ENCODE measurements at places on chromosomes 16 and 17.
A peak's percentile ranks its signal among the peaks of the same experiment; 100 is the strongest.

DNA sequence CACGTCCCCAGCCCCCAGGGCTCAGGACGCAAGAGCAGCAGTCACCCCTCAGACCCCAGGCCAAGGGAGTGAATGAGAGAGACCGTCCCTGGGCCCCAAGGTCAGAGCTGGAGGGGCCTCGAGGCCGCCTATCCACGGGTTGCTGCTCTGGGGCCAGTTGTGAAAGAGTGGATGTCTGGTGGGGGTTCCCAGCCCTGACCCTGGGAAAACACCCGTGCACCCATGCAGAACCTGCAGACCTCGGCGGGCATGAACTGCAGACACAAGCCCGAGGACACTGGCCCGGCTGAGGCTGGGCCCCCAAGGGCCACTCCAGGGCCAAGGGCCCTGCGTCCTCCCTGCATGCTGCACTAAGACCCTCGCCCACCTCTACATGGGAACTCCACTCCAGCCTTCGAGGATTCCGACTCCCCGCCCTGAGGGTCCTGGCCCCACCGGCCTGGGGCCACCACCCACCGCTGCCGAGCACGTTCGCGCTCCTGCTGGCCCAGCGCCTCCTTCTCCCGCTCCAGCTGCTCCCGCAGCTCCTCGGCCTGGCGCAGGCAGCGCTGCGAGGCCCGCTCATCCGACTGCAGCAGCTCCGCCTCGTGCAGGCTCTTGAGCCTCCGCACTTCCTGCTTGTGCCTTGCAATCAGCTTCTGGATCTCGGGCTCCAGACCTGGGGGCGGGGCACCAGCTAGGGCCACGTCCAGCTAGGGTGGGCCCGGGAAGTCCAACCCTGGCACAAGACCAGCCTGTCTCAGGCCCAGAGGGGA is 27.6 kb upstream of the AATK start:
- no peak for DNase-seq

DNA sequence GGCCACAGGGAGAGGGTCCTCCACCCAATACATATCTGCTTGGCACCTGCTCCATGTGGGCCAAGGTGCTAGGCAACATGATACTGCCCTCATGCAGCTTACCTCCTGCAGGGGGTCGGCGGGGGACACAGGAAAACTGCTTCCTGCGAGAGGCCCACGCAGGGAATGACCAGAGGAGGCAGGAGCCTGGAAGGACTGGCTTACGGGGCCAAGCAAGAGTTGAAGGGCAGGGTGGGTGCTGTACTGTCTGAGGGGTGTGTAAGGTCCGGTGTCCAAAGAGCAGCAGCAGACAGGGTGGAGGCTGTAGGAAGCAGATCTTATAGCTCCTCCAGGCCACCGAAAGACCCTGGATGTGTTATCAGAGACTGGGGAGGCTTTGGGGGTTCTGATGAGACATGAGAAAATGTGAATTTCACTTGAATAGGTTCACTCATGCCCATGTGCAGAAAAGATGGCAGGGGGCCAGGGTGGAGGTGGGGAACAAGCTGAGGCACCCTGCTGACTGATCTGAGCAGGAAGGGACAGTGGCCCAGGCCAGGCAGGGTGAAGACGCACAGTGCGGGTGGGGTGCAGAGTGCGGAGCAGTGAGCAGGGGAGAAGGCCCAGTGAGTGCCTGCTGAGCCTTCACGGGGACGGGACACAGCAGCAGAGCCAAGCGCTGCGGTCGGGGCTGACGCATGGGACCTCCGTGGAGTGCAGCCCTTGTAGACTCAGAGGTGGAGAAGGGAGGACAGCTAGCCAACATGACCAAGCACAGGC is 8.3 kb downstream of the FLCN start:
- DNase-seq = no peak

GRCh38 chr16:14399378-14400284 is 230.4 kb downstream of the PARN start:
- DNase-seq = peak; percentile 64

DNA sequence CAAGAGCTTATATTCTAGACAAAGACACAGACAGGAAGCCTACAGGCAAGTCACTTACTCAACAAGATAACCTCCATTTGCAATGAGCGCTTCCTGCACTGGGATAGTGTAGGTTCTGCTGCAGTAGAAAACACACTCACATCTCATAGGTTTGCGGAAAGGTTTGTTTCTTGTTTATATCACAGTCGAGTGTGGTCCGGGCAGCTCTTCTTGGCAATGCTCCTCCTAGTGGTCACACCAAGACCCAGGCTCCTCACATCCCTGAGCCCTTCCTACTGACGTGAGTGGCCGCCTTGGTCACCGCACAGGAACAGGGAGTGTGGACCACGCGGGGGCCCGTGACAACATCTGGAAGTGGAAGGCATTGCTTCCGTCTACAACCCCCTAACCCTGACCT is 48.0 kb upstream of the RBFOX3 start:
- DNase-seq = no peak

DNA sequence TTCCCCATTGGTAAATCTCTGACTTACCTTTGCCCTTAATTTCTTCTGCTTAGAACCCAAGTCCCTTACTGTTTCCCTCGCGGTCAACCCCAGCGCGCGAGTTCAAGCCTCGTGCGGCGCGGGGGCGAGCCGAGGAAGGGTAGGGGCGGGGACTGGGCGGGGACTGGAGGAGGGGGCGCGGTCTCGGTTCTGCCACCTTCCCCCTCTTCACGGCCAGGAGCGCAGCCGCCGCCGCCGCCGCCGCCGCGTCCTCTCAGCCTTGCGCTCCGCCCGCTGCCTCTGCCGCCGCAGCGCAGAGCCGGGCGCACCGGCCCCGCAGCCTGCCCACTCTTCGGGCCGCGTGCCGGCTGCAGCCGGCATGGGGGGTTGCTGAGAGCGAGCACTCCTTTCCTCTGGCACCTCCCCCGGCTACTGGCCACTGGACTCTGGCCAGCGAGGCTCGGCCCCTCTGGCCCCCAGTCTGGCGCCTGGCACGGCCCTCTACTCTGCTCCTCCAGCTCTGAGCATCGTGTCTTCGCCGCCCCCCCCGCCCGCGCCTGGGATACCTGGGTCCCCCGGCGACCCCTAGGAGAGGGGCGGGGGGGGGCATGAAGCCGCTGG is at the start of gene RAPGEFL1:
Gene RAPGEFL1, plus strand, starts transcription at position 196 of the 600 bp plus-strand sequence. Its CDS starts 392 bp downstream, at position 588.
- DNase-seq = peak; percentile 84

GRCh38 chr16:26263406-26263805 is 571.6 kb downstream of the HS3ST4 start:
- DNase-seq = no peak

- peak; percentile 64 for DNase-seq
Measured at GRCh38 chr17:64739316-64740058, 77.4 kb upstream of the SMURF2 start.

- no peak for DNase-seq
Measured at GRCh38 chr17:57721967-57722703, 23.0 kb downstream of the CCDC182 start.

DNA sequence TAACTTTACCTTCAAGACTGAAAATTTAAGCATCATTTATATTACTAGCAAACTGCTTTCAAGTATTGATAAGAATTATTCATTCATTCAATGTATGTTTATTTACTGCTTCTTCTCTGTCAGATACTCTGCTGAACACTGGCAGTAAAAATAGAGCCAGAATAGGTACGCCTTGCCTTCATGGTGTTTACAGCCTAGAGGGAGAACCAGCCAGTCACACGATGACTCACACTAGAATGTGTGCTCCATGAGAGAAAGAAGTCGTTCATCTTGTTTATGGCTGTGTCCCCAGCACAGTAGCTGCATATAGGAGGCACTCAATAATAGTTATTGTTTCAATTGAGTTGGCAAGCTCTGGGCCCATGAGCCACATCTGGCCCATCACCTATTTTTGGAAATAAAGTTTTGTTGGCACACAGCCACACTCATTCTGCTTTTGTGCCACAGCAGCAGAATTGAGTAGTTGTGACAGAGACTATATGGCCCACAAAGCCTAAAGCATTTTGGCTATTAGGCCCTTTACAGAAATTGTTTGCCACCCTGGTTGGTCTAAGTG is 84.2 kb downstream of the TMC6 start:
- DNase-seq = no peak

- DNase-seq = no peak
Measured at GRCh38 chr16:35734728-35735402, 2275.5 kb downstream of the TP53TG3F start.

DNA sequence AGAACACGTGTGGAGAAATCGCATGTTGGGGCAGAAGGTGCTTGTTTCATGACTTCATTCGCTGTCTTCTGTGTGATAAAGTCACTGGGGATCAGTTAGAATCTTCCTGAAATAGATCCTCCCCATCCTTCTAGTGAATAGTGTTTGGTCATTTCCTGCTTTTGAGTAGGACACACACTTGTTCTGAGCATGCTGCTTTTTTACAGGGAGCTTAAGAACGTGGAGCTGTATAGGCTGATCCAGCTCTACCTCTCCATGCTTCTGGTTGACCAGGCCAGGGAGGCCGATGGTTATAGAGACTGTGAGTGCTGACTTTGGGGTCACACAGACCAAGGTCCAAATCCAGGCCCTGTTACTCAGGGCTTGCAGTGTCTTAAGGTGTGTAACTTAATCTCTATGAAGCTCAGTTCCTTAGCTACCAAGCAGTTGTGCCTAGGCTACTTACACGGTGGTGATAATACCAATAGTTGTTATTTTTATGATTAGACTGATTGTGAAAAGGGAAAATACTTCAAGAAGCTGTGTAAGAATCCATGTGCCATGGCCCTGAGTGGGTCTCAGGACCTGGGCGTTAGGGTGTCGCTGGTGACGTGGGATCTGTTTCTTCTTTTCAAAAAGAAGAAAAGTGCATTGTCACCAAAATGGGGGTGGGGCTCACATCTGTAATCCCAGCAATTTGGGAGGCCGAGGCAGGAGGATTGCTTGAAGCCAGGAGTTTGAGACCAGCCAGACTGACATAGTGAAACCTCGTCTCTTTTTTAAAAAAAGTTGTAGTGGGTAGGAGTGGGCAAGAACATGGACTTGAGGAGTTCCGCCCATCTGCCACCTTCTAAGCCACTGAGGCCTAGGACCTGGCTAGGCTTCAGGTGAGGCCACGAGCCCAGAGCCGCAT is 64.1 kb upstream of the LGALS9 start:
- DNase-seq = no peak

- no peak for DNase-seq
Measured at GRCh38 chr17:49180998-49181635, 29.3 kb downstream of the GNGT2 start.
